ENCODE measurements at places on chromosomes 6 and 20. TPM values are rescaled to one million over a fixed set of nuclear protein-coding genes. Genes with fewer than 3 reads are reported as not detected.

The OR2J3 gene
- total RNA-seq: not detected

The CD109 gene
- 18.4 TPM for total RNA-seq

The GRM1 gene
- 0.23 TPM for total RNA-seq

The GJE1 gene
- not detected for total RNA-seq

The SMOC2 gene
- total RNA-seq: 31.0 TPM

The PTPRK gene
- total RNA-seq: 87.8 TPM

The L3MBTL1 gene
- total RNA-seq: 19.6 TPM

The ADGRG6 gene
- total RNA-seq: 37.0 TPM

The PEX7 gene
- total RNA-seq: 19.3 TPM

The CCDC167 gene
- 14.3 TPM for total RNA-seq

The TXNDC5 gene
- total RNA-seq: 94.5 TPM

The GPLD1 gene
- 3.9 TPM for total RNA-seq

The TXLNB gene
- 24.2 TPM for total RNA-seq

The LY6G6C gene
- total RNA-seq: not detected

The PARD6B gene
- total RNA-seq: 50.8 TPM

The BPIFB4 gene
- not detected for total RNA-seq

The SLC22A23 gene
- 16.2 TPM for total RNA-seq

The CLDN20 gene
- total RNA-seq: 0.29 TPM

The NDUFAF5 gene
- 19.5 TPM for total RNA-seq

The EPPIN gene
- total RNA-seq: not detected

The SLC17A9 gene
- total RNA-seq: 1.3 TPM

The LST1 gene
- 12.3 TPM for total RNA-seq

The SYNCRIP gene
- 56.9 TPM for total RNA-seq

The TBXT gene
- not detected for total RNA-seq

The PHACTR1 gene
- 13.8 TPM for total RNA-seq

The LAMA2 gene
- total RNA-seq: 90.8 TPM

The TMX4 gene
- total RNA-seq: 56.8 TPM

The CST9L gene
- not detected for total RNA-seq

The MTRF1L gene
- 14.4 TPM for total RNA-seq
